Right renal pelvis (tissue), 4 donors: ENCODE measurements at places on chromosomes 3 and 15. TPM values are rescaled to one million over a fixed set of nuclear protein-coding genes. Genes with fewer than 3 reads are reported as not detected.

GRCh38 chr3:64621726-64622395 is 65.9 kb downstream of the ADAMTS9 start:
- DNase-seq, result no peak

DNA sequence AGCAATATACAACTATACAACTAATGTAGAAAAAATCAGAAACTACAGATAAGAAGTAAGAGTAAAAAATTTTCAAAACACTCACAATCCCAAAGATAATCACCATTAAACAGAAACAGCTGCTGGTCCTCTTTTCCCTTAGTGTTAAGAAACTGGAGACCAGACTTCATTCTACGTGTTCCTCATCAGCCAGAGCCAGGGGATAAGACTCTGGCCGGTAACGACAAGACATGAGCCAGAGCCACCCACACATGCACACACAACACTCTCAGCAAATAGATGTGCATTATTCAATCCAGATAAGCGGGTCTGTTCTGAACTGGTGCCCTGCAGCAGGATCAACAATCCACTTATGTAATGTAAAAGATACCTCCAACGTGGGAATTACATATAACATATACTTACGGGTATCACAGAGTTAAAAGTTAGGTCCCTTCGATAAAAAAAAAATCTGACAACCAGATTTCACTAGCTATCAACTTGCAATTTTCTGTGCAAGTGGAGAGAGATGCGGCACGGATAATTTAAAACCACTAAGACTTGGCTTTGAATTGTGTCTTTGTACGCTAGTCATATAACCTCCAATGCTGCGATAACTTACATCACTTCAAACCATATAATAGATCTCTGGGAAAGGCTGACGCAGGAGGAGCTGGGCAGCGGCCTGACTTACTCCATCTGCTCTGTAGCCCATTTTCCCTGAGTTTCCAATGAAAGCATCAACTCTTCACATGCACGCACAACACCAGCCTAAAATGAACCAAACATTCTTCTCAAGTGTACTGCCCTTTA is 17.8 kb downstream of the PRICKLE2 start:
- DNase-seq, result no peak

DNA sequence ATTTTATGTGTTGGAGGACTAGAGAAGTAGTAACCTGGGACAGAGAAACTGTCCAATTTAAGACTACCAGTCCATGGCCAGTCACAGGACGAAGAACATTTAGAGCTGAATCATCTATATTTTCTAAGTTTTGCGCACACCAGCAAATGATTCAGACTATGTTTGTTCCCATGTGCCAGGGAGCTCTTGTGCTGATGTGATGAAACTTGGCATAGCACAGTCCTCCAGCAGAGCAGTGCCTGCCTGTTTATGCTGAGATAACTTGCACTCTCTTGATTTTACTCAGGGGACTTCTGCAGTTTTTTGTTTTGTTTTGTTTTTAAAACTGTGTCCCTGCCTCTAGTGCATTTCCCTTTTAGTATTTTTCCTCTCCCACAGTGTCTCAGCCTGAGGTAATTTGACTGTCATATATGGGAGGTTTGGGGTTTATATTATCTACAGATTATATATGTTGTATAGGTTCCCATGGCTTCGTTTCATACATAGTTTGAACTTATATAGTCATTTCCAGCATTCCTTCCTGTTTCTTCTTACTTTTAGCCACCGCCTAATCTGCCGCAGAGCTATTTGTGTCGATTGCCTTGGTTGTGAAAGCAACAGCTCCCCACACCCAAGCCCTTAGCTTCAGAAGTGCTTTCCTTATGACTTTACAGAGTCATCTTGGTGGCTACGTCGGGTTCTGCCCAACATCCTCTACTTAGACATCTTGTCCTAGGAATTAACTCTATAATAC is 45.5 kb downstream of the PPM1L start:
- DNase-seq, result no peak

DNA sequence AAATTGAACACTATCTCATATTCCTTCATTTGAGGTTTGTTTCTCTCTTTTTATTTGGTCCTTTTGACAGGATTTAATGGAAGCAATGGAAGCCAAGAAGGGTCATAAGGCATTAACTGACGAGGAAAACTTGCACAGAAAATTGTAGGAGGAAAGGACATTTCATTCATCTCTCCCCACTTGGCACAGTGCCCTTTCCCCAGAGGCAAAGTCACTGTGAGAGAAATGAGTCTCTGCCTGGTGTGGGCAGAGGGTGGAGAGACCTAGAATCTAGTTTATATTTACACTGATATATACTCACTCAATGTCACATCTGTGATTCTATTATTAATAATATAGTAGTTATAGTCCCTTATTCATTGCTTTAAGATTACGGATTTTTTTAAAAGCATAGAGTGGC is 324.6 kb upstream of the IL12A start:
- no peak for DNase-seq

DNA sequence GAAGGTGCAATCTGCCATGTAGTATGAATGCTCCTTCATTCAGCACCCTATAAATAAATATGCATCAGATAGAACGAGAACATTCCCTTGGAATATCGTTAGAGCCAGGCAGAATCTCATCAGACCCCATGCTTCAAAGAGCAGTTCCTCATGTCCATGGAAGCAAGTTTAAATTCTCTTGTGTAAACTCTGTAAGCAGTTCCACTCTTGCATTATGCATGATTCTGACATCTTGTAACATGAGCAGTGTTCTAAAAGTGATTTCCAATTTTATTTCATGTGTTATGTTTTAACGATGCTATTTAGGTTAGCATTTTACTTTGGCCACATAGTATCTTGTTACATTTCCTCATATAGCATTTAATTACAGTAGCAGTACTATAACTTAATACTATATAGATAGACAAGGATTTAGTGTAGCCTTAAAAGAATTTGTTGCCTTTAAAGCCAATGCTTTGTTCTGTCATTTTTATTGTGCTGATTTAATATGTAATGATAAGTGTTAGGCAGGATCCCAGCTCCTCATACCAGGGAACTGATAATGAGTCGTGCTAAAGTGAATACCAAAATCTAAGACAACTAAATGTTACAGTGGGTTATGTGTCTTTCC is 161.2 kb upstream of the NECTIN3 start:
- DNase-seq, result no peak

DNA sequence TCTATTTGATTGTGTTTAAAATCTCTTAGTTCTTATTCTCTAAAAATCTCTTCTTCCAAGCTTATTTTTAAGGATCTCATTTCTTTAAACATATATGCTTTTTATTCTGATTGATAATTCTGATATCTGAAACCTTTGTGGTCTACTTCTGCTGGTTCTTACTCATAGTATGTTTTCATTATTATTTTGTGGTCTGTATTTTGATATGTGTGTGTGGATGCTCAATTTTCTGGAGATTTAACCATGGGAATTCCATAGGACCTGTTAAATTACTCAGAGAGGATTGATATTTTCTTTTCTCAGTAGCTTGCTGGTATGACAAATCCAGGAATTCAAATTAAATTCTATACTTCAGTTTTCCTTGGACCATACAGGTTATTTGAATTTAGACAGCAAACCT is 14.7 kb upstream of the HHLA2 start:
- DNase-seq, result no peak

GRCh38 chr3:5741017-5741416 is 553.5 kb downstream of the EDEM1 start:
- DNase-seq, result no peak

DNA sequence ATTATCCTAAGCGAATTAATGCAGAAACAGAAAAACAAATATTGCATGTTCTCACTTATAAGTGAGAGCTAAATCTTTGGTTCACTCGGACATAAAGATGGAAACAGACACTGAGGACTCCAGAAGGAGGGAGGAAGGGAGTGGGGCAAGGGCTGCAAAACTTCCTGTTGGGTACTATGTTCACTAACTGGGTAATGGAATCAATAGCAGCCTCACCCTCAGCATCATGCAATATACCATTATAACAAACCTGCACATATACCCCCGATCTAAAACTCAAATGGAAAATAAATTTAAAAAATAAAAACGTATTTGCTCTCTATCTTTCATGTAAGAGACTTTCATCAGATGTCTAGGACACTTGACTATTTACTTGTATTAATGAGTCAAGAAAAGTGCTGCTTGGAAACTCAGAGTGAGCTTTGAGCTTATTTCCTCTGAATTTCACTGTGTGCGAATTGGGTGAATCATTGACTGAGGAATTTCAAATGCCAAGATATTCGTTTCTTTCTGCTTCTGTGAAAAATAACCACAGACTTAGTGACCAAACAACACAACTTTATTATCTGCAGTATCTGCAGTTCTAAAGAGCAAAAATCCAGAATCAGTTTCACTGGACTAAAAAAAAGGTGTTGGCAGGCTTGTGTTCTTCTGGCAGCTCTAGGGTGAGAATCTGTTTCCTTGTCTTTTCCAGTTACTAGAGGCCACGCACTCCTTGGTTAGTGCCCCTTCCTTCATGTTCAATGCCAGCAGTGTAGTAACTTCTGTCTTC is 18.4 kb downstream of the TM4SF18 start:
- no peak for DNase-seq

DNA sequence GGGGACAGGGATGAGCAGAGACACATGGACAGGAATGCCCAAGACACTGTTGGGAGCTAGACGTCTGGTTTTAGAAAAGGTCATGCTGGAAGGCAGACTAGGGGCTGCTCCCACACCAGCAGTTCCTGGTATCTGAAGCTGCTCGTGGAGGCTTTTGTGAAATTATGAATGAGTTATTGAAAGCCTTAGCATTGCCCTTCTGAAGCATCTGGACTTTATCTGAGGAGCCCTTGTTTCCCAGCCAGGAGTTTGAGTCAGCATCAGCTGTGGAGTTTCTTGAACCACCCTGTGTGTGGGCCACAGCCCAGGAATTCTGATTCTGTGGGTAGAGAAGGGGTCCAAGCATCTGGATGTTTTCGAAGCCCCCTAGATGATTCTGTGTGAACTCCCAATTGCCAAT is 258.7 kb downstream of the SLCO3A1 start:
- no peak for DNase-seq

DNA sequence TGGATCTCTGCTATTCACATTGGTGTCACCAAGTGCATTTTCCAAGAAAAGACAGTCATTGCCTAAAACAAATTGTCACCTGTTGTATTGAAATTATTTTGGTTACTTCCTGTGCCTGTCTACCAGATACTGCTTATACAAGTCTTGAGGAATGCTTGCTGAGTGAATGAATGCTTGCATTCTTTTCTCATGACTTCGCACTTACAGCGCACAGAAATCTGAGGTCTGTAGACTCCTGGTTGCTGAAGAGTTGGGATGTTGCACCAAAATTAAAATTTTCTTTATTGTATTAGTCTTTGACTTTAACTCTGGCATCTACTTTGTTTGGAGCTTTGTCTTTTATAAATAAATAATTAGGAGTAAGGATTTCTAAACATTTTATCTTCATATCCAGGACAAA is 28.4 kb downstream of the SH3GL3 start:
- DNase-seq, result no peak

DNA sequence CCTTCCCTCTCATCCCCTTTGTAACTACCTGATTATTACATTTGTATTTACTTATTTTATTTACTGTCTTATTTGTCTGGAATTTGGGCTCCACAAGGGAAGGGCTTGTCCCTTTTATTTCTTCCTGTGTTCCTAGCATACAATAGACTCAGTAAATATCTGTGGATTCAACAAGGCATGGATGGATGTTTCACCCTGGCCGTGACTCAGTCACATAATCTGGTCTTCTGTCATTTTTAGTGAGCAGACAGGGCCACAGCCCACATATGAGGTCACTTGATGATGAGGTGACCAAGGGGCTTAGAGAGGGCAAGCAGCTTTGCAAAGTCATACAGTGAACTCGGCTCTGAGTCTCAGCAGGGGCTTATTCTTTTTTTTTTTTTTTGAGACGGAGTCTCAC is 7.8 kb upstream of the DAG1 start:
- no peak for DNase-seq

DNA sequence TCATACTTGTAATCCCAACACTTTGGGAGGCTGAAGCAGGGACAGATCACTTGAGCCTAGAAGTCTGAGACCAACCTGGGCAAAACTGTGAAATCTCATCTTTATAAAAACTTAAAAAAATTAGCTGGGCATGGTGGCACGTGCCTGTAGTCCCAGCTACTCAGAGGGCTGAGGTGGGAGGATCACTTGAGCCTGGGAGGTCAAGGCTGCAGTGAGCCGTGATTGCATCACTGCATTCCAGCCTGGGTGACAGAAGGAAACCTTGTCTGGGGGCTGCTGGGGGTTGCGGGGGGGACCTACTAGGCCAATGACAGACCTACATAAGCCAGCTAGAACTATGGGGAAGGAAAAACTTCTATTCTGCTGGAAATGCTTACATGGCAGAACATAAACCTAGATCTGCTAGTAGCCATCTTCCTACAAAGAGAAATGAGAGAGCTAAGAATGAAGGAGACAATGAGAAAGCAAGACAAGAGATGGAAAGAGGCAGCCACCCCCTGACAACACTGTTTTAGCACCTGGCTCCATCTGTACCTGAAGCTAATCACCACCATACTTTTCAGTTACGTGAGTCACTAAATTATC is 23.9 kb downstream of the FOXP1 start:
- no peak for DNase-seq

- DNase-seq, result no peak
Observed at GRCh38 chr3:134932035-134932434, 137.0 kb downstream of the EPHB1 start.

DNA sequence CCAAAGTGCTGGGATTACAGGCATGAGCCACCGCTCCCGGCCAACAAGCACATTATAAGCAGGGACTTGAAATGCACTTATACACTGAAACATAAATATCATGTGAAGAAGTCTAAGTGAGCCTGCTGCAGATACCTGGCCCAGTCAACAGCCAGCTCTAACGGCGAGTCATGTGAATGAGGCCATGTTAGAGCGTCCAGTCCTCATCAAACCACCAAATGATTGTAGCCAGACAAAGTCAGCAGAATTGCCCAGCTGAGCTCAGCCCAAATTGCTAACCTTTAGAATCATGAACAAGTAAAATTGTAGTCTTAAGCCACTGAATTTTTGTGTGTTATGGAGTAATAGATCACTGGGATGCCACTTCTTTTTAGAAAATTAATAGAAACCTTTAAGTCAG is 37.8 kb upstream of the UACA start:
- no peak for DNase-seq

- no peak for DNase-seq
Observed at GRCh38 chr15:63481105-63481810, 23.1 kb upstream of the USP3 start.

DNA sequence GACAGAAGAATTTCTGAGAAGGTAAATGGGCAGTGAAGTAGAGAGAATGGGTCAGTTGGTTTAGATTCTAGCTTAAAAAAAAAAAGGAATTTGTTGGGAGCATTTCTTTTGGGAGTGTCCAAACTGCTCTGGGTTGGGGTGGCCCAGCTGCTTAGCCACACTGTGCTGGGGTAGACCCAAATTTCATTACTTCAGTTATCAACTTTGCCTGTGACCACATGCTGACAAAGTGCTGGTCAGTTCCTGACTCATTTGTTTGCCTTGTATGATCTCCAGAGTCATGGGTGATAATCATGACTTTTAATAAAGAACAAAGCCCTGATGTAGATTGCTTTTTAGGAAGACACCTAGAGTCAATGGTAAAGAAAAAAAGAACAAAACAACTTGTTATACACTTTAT is 121.5 kb upstream of the FGF7 start:
- no peak for DNase-seq

Gene FSD2
- 0.04 TPM for polyA plus RNA-seq

Gene CADPS
- 1.9 TPM for polyA plus RNA-seq

Gene CPA3
- polyA plus RNA-seq, result 0.32 TPM

Gene ACKR4
- 1.6 TPM for polyA plus RNA-seq

Gene LACTB
- 24.0 TPM for polyA plus RNA-seq

Gene PRSS50
- polyA plus RNA-seq, result 2.6 TPM

Gene EXD1
- not detected for polyA plus RNA-seq
